ENCODE measurements at places on chromosomes 13 and 19.

DNA sequence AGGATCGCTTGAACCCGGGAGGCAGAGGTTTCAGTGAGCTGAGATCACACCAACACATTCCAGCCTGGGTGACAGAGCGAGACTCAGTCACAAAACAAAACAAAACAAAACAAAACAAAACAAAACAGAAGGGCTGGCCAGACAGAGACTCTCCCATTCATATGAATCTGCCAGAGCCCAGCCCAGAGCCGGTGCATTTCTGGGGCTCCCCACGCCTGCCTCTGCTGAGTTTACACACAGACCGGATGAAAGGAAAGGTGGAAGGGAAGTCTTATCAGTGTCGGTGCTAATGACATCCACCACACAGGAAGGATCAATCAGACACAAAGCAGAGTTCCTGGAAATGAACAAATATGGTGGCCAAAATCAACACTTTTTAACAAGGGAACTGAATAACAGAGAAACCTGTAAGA lies 6.8 kb downstream of the TRAPPC6A start:
- peak; percentile 55 for DNase-seq

DNA sequence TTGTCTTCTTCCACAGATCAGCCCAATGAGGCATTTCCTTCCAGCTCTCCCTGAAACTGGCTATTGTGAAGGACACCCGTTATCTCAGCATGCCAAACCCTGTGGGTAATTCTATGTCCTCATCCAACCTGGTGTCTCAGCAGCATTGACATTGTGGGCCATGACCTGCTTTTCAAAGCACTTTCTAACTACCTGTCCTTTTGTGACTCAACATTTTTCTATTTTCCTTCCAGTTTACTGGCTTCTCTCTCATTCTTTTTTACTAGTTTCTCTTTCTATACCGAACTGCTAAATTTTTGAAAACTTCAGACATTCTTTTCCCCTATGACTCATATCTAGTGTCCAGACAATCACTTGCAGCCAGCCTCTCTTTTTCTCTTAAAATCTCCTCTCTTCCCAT lies 136.4 kb upstream of the HTR2A start:
- DNase-seq = no peak

DNA sequence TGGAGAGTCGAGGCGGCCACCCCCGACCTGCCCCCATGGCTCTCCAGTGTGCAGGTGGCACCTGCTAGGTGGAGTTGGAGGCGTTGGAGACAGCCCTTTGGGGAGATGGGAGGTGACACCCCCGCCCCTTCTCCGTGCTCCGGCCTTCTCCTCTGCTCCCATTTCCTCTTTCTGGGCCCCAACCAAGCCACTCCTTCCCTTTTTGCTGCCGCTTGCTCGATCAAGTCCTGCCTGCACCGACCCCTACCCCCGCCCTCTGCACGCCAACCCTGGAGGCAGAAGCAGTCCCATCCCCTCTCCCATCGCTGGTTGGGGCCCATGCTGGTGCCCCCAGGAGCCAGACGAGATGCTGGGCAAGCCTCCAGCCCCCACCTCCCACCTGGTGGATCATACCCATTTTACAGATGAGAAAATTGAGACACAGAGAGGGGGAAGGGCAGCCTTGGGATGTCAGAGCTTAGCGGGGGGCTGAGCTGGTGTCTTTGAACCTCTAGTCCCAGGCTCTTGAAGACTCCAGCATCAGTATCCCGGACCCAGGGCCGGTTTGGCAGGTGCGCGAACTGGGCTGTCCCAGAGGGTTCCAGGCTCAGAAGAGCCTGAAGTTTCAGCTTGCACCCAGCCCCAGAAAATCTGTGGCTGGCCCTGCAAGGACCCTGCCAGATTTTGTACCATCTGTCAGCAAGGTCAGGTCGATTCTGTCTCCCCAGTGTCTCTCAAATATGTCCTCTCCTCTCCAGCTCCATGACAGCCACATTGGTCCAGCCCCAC lies 10.3 kb downstream of the GNA15 start:
- no peak for DNase-seq

DNA sequence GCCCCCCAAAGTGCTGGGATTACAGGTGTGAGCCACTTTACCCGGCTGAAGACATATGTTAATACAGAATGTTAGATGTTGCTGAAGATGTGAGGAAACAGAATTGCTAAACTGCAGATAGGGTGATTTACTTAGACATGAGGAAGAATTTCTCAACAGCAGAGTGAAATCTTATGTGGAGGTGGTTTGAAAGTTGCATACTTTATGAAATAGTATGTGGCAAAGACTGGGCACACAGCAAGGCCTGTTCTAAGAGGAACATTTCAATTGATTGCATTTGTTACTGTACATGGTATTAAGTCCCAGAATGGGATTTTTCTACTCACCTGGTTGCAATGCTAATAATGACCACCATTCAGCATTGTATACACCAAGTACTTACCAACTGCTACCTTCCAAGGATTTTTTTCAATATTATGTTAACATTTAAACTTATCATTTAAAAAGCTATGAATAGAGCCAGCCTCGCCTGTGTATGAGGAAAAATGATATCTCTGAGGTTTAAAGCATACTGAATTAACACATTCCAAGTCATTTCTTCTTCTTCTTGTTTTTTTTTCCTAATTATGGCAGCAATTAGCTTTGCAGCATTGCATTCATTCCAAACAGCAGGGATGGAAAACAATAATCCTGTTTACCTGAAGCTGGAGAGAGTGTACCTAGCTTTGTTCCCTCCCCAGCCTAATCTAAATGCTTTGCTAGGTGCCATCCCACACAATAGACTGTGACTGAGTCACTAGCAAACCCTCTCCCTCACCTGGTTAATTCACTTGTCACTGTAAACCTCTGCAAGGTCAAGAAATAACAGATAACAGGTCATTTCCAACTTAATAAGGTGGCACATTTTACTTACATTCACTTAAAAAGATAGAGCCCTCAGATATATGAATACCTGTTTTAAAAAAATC lies 19.4 kb upstream of the KLF5 start:
- DNase-seq = no peak

- no peak for DNase-seq
Observed at GRCh38 chr13:39494633-39495032, 108.4 kb downstream of the LHFPL6 start.

- DNase-seq = no peak
Observed at GRCh38 chr13:26664876-26665275, 95.7 kb downstream of the GPR12 start.
